Pulmonary artery endothelial cell (primary cell): ENCODE measurements at places on chromosomes 7 and 10. TPM values are rescaled to one million over a fixed set of nuclear protein-coding genes. Genes with fewer than 3 reads are reported as not detected.

Gene PRLHR
- not detected in 2 replicates for total RNA-seq

Gene MYPN
- total RNA-seq: under 0.01 and 0.14 TPM in 2 replicates

Gene UBE3C
- total RNA-seq: 115 and 117 TPM in 2 replicates

Gene MUC12
- total RNA-seq: under 0.01 TPM in 1 of 2 replicates, not detected in the other

Gene COL1A2
- 13.6 and 19.1 TPM in 2 replicates for total RNA-seq

Gene NUTM2D
- total RNA-seq: 0.60 and 1.3 TPM in 2 replicates
